ENCODE measurements at places on chromosomes 13 and 19.

DNA sequence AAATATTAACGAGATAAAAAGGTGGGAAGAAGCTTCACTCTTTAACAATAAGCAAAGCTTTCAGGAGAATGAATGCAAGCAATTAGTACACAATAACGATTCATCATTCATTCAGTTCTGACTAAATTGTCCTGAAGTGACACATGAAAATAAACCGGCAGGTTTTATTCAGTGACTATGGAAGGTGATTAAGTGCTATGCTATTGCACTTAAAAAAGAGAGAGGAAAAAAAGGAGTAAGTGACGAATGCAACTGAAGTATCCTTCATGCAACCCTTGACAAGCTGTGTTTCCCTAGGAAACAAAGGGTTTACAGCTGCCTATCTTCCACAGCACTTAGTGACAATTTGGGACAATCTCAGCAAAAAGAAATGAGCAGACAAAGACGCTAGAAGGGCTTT, 1.4 kb downstream of the LIG4 start:
- DNase-seq, result no peak

GRCh38 chr19:35442091-35442490, 6.0 kb upstream of the FFAR2 start:
- no peak for DNase-seq

GRCh38 chr19:19217099-19217498, 5.3 kb downstream of the NCAN start:
- DNase-seq, result peak; percentile 75

- DNase-seq, result no peak
Measured at GRCh38 chr19:44807652-44808462, 1.0 kb upstream of the BCAM start.

DNA sequence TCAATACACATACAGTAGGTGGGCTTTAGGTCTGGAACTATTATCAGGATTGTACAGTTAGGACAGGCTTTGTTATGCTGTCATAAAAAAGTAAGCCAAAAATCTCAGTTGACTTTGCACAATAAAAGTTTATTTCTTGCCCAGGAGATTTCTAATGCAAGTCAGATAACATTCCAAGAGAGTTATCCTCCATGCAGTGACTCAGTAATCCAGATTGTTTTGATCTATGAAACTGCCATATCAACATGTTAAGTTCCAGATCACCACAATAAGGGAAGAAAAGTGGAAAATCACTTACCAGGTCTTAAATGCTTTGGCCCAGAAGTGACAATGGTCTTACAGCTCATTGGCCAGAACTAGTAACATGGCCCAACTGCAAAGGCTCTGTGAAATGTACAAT, 636.2 kb upstream of the KLF12 start:
- DNase-seq, result no peak

DNA sequence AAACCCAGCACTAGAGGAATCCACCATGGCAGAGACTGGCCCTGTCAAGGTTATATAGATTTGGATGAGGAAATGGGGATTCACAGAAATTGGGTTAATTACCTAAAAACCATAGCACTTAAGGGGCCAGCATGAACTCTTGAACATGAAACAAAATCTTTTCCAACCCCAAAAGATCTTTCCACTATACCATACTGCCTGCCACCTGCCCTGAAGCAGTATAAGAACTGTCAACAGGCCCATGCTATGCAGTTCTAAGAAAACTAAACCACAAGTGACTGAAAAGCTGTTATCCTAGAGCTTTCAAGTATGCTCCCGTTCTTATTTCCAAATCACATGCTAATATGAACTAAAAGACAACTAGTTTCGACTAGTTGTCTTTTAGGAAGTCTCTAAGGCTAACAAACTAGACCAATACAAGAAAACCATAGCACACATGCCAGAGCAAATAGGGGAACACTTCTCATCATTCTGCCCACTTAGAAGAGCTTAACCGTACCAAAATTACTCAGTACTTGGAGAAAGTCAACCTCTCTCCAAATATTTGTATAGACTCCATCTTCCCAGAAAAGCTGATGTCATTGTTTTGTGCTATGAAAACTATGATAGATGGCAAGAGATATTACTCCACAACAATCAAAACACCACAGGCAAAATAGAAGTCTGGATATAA, 27.5 kb downstream of the HSPH1 start:
- no peak for DNase-seq

DNA sequence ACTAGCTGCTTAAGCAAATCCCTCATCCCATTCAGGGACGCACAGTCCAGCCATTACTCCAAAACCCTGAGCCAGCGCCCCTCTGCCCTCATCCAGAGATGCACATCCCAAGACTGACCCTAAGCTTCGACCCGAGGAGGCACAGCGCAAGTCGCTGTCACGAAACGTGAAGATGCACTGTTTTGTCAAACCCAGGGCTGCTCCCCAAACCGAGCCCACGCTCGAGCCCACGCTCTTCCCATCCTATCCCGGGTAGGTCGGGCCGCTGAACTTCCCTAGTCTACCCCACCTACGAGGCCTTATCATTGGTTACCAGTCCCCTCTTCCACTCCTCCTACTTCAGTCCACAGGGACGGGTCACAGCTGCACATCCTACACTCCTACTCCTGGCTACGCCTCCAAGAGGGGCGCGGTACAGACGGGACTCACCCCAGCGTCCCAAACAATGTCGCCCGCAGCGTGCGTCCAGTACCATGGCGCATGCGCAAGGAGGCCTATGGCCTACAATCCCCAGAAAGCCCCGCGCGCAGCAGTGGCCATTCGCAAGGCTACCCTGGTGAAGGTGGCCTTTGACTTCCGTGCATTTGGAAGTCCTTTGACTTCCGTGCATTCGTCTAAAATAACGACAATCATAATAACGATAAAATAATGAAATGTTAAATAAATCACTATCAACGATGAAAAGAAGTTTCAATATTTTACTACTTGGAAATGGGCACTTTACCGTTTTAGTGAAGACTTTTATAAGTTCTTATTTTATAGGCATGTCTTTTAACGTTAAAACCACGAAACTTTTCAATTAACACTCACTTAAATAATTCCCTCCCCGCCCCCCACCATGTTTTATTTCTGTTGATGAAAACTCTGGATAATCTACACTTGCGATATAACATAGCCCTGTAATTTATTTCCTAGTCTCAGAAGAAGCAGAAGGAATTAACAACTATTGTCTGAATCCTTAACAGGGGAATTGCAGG, at the start of gene ZNF285:
ZNF285 (minus strand) TSS at position 470 of the 977 bp plus-strand sequence. CDS start 4,395 bp downstream, outside the sequence.
- DNase-seq, result no peak

Measured in NCI-H82 (cell line).